Activated CD4-positive, alpha-beta T cell treated with anti-CD3 and anti-CD28 coated beads for 36 hours (primary cell): ENCODE measurements at places on chromosomes 2 and 18. TPM values are rescaled to one million over a fixed set of nuclear protein-coding genes. Genes with fewer than 3 reads are reported as not detected.

GRCh38 chr18:45164551-45164950, 450.7 kb upstream of the SLC14A2 start:
- DNase-seq = no peak

DNA sequence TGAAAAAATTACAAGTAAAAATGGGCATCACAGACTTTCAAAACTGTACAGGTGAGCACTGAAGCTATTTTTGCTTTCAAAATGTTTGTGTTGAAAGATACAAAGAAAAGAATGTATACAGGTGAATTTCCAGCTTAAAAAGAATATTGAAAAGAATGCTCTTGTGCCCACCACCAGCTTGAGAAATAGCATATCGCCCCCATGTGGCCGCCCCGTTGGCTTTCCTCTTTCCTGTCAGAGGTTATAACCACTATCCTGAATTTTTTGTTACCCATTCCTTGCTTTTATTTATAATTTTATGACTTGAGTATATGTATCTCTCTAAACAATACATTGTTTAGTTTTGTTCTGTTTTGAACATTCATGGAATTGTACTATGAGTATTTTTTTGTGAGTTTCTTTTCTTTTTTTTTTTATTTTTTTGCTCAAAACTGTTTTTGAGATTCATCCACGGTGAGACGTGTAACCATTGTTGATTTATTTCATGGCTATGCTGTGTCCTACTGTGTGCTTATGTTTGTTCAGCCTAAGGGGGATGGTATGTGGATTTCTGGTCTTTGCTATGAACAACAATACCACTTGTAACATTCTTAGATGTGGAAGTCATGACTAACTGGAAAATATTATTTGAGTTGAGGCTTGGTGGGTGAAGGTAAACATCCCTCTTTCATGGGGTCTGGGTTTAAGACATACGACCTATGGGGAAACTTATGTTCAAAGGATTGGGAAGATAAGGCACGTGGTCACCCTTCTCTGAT, 11.6 kb downstream of the TRPM8 start:
- DNase-seq = peak; percentile 66

GRCh38 chr2:102505290-102505689, 32.3 kb downstream of the SLC9A4 start:
- DNase-seq = no peak

DNA sequence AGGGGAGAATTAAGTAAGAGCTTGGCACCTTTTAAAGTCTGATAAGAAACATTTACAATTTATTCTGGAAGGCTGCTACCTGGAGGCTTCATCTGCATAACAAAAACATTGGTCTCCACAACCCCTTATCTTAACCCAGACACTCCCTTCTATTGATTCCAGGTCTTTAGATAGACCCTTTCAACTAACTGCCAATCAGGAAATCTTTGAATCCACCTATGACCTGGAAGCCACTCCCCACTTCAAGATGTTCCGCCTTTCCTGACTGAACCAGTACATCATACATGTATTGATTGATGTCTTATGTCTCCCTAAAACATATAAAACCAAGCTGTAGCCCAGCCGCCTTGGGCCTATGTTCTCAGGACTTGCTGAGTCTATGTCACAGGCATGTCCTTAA, 289.4 kb downstream of the AGPS start:
- no peak for DNase-seq

DNA sequence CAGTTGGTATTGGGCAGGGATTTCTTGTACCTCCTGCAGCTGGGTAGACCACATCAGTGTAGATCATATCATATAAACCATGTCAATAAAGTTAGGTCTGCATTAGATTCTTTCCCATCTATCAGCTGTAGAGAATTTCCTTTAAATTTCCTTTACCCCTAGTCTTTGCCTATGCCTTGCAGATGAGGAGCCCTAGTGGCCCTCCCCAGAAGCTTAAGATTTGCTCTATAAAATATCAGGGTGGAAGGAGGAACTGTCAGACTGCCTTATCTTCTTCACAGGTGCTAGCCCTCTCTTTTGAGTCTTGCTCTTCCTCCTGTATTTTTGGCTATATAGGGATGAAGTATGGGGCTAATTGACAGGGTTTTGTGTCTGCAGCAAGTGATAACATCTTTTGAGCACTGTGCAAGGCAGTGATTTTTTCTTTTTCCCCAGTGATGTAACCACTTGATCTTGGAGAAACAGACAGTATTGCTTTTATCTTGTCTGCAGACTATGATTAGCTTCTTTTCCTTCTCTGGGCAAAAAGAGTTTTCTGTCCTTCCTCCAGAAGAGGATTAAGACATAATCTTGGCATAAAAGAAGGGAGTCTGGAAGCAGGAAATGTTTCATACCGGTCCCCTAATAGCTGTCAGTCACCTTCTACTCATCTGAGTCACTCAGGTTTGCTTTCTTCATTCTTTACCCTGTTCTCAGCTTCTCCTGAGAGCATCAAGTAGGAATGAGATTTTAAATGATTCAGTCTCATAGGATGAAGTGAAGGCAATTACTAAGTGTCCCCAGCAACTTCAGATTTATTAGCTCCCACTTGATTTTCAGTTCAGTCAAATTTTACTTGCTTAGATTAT, 286.4 kb downstream of the CDH19 start:
- no peak for DNase-seq

DNA sequence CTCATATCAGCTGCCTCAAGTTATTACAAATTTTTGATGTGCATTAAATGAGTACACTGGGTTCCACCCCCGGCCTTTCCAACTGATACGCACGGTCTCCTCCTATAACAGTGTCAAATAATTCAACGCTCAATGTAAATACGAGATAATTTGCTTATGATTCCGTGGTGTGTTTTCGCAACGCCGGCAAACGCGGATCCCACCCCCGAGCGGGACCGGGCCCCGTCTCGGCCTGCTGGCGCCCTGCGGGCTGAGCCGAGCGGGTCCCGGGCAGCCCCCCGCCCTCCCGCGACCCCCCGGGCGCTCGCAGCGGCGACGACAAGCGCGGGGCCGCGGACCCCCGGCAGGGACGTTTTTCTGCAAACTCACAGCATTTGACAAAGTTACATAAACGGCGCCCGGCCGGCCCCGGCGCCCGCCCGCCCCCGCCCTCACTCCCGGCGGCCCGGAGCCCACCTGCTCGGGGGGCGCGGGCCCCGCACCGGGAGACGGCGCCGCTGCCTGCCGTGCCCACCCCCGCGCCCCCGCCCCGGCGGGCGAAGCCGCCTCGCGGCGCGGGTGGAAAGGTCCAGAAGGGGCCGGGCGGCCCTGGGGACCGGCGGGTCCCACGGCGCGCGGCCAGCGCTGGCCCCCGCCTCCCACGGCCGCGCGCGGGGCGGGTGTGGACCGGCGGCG, 762 bp downstream of the HDAC4 start:
- peak; percentile 68 for DNase-seq

DNA sequence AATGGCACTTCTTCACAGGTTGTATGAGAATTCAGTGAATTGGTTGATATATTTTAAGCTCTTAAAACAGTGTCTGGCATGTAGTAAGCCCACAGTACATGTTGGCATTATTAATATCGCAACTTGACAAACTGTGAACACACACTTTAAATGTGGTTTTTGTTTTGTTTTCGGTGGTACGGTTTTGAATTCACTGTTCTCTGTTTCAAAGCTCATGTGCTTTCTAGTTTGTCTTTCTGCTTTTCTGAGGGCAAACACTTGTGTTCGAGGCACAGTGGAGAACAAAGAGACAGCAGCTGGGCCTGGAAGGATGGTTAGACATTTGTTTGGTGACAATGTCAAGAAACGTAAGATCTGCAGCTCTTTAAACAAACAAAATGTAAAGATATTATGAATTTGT, 276.5 kb upstream of the MC4R start:
- no peak for DNase-seq

GRCh38 chr2:28359222-28360057, 33.2 kb upstream of the FOSL2 start:
- DNase-seq = peak; percentile 89

- DNase-seq = peak; percentile 82
These were observed 2.7 kb downstream of the GPC1 start for GRCh38 chr2:240437861-240438809.

DNA sequence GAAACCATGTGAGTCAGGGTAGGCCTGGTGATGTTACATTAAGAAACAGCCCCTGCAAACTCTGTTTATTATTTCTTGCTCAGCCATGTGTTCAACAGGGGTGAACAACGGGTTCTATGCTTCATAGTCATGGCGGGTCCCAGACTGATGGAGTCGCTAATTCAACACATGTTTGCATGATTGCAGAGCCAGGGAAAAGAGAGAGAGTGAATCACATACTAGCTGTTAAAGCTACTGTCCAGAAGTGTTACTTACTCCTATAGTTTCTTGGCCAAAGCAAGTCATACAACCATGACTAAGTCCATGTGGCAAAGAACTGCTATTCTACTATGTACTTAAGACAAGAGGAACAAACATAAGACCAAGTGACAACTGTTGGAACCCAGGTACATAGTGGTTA, 241.2 kb upstream of the SKOR2 start:
- DNase-seq = no peak

DNA sequence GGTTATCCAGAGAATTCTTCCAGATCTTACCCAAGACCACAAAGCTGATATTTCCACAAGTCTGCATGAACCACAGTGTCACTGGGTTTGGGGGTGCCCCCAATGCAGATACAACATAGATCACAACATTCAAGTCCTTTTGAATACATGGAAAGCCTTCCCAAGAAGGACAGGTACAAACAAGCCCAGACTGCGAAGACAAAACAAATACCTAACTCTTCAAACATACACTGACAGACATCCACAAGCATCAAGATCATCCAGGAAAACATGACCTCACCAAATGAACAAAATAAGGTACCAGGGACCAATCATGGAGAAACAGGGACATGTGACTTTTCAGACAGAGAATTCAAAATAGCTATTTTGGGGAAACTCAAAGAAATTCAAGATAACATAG, 93.1 kb downstream of the MDH1 start:
- DNase-seq = no peak

GRCh38 chr2:208222351-208222750, 32.5 kb downstream of the IDH1 start:
- no peak for DNase-seq

- no peak for DNase-seq
These were observed 123.7 kb downstream of the TFCP2L1 start for GRCh38 chr2:121161272-121161671.

GRCh38 chr2:102033031-102033749, 41.4 kb downstream of the IL1R2 start:
- DNase-seq = peak; percentile 41

DNA sequence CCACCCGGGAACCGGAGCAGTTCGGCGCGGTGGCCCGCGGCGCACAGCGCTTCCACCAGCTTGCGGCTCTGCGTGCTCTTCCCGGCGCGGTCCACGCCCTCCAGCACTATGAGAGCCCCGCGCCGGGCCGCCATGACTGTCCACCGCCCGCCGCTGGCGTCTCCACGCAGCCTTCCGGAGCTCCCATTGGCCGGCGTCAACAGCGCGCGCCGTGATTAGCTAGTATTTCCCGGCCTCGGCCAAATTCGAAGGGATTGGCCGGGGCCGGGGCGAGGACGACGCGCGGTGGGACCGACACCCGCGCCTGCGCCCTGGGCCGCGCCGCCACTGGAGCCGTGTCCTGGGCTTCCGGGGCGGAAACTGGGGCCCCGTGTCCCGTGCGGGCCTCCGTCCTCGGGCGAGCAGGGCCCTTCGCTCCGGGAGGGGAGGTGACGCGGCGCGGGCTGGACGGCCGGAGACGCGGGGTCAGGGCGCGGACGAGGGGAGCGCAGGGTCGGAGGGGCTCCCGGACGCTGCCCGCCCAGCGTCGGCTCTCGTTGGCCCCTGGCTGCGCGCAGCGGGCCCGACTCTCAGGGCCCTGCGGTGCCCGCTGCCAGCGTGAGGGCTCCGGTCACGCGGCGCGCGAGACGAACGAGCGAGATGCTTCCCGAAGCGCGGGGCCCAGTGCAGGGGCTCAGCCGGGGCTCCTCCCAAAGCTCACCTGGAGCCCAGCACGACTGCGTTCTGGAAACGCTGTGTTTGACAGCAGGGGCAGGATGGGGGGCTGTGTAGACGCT, at the start of gene DTYMK:
Gene DTYMK, minus strand, starts transcription at position 166 of the 776 bp plus-strand sequence. Its CDS starts 32 bp downstream, at position 134.
- DNase-seq = peak; percentile 98

- no peak for DNase-seq
These were observed 66.1 kb downstream of the MARCO start for GRCh38 chr2:119008108-119008507.

- no peak for DNase-seq
These were observed 16.8 kb upstream of the BOK start for GRCh38 chr2:241541564-241542277.

- DNase-seq = no peak
These were observed 1200.9 kb downstream of the DSC3 start for GRCh38 chr18:29841631-29842030.

DNA sequence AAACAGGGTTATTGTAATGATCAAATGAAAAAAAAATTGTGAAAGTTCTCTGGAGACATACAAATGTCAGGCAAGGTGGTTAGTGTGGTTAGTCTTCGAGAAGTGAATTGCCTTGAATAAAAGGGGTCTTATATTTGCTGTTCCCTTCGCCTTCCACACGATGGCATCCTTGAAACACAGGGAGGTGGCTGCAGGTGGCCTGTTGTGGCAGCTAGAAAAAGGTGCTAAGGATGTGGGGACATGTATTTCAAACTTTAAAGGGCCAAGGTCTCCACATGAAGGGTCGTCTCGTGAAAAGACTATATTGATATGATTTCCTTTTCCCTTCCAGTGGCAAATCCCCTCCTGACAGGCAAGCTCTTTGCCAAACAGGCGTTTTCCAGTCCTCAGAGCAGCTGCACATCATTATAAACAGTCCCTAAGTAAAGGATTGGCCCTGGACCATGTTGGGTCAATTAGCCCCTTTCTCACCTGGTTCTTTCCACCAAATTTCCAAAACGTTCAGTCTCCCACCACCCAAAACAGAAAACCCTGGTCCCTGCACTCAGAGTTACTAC, 68.5 kb downstream of the COPS8 start:
- DNase-seq = peak; percentile 78

DNA sequence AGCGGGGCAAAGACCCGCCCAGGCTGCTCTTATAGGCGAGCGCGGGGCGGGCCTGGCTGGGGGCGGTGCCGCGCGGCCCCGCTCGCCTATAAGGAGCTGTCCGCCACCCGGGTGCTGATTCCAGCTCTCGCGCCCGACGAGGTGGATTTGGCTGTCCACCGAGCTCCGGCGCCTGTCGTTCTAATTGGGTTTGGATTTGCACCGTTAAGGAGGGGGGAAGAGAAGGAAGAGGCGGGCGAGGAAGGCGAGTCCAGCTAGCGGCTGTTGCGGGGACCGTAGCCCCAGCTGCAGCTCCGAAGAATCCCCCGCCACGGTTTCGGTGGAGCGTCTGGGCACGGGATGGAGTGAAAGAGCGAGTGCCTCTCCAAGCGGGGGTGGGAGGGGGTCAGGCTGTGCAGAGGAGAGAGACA, at the start of gene CNTNAP5:
Gene CNTNAP5, plus strand, starts transcription at position 117 of the 410 bp plus-strand sequence. CDS start 364 bp downstream, outside the sequence.
- DNase-seq = peak; percentile 53

- no peak for DNase-seq
These were observed 6.3 kb upstream of the KCNK3 start for GRCh38 chr2:26685989-26686839.

GPAT2 gene
- 10.0 TPM for total RNA-seq

ABCG5 gene
- total RNA-seq = not detected

ZNF804A gene
- not detected for total RNA-seq

MEP1B gene
- total RNA-seq = not detected

MSGN1 gene
- not detected for total RNA-seq

FOSL2 gene
- 135 TPM for total RNA-seq

RAD51AP2 gene
- total RNA-seq = not detected

HTR2B gene
- 0.11 TPM for total RNA-seq

ST8SIA5 gene
- not detected for total RNA-seq
